Pulmonary artery endothelial cell (primary cell): ENCODE measurements at places on chromosomes 7 and 10. TPM values are rescaled to one million over a fixed set of nuclear protein-coding genes. Genes with fewer than 3 reads are reported as not detected.

DNA sequence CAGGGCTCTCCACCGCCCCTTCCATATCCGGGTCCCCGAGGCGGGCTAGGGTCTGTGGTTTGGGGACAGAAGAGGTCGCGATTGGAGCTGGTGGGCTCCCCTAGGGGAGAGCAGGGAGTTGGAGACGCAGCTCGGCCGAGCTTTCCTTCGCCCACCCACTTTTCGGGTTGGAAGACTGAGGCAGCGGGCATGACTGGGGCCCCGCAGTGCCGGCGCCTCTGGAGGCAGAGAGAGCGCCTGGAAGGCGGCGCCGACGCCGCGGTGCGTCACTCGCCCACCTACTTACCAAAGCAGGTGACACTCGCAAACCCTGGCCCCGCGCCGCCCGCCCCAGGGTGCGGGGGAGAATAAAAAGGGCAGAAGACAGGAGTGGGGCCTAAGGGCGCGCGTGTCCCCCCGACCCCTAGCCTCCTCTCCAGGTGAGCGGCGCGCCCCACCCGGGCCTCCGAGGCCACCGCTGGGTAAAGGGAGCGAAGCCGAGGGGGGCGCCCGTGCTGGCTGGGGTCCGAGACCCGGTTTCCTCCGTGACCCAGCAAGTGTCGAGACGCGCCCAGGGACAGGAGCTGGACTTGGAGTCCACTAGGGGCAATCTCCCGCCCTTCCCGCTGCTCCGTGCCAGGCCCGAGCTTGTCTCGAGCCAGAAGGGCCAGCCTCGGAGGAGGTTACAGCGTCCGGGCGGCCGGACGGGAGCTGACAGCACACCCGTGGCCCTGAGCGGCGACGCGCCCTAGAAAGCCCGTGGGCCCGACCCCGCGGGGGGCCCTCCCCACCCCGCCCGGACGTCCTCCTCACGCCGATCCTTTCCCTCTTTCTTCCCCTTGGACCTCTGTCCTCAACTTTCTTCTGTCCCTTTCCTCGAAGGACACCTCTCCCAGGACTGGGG lies 34.4 kb upstream of the GRID1 start:
- DNase-seq, result no peak

GRCh38 chr7:139016931-139017511 lies 18.8 kb downstream of the ZC3HAV1L start:
- DNase-seq, result peak; percentile 27

- no peak for DNase-seq
These were observed 16.9 kb upstream of the MYL10 start for GRCh38 chr7:101645951-101646350.

DNA sequence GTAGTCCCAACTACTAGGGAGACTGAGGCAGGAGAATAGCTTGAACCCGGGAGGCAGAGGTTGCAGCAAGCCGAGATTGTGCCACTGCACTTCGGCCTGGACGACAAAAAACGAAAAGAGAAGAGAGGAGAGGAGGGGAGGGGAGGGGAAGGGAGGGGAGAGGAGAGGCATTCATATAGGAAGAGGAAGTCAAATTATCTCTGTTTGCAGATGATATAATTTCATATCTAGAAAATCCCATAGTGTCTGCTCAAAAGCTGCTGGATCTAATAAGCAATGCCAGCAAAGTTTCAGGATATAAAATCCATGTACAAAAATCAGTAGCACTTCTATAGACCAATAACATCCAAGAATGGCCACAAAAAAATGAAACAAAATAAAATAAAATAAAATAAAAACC lies 120.3 kb downstream of the LMBR1 start:
- no peak for DNase-seq

Gene PITX3
- 0.07 TPM in 1 of 2 replicates, not detected in the other for total RNA-seq

DNA sequence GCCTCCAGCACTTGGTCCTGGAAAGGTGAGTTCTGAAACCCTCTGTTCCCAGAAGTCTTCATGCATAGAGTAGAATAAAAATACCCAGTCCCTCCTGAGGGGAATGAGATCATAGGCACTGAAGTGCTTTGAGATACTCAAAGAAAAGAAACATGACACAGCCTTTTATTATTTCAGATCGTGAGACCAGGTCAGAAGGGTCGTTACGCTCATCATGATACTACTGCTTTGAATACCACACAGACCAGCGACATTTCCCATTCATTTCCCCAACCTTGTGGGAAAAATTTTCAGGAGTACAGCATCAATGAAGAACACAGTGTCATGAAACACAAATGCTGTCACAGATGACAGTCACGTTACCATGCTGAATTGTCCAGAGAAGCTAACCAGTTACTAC lies 15.0 kb downstream of the CLRN3 start:
- DNase-seq, result no peak

Gene METTL2B
- total RNA-seq, result 31.6 and 42.7 TPM in 2 replicates

Gene PNLIPRP1
- not detected in 2 replicates for total RNA-seq

- no peak for DNase-seq
These were observed 931.5 kb downstream of the TYW1 start for GRCh38 chr7:67928141-67928540.

Gene SPDYE6
- not detected in 2 replicates for total RNA-seq

DNA sequence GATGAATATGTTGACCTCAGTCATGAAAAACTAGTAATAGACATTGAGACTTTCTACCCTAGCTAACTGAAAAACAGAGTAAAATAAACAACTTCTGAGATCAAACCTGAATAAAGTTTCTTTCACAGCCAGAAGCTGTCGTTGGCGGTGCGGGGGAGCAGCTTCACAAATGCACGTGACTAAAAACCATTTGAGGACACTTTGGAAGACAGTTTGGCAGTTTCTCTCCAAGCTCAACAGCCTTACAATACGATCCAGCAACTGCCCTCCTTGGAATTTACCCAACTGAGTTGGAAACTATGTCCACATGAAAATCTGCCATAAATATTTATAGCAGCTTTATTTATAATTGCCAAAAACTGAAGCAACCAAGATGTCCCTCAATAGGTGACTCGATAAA lies 63.1 kb downstream of the CYTH3 start:
- no peak for DNase-seq

DNA sequence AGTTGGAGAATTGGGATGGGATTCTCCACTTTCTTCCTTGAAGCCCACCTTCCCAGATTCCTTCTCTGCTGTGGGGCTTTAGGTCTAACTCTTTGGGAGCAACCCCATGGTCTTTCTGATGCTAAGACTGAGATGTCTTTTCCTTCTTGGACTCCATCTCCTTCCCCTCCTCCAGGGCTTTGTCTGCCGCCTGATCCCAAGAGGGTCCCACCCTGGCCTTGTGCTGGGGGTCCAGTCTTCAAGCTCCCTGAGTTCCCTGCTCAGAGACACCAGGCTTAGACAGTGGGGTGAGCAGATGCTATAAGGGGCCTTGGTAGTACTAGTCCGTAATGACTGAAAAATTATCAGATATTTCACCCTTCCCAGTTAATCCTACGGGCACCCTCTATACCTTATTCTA lies 150.5 kb downstream of the PTPN20 start:
- no peak for DNase-seq

Gene OPALIN
- not detected in 2 replicates for total RNA-seq

GRCh38 chr10:25974897-25975459 lies 40.9 kb downstream of the MYO3A start:
- DNase-seq, result no peak

Gene ADAM8
- 0.33 and 0.46 TPM in 2 replicates for total RNA-seq

Gene VWC2
- total RNA-seq, result not detected in 2 replicates

DNA sequence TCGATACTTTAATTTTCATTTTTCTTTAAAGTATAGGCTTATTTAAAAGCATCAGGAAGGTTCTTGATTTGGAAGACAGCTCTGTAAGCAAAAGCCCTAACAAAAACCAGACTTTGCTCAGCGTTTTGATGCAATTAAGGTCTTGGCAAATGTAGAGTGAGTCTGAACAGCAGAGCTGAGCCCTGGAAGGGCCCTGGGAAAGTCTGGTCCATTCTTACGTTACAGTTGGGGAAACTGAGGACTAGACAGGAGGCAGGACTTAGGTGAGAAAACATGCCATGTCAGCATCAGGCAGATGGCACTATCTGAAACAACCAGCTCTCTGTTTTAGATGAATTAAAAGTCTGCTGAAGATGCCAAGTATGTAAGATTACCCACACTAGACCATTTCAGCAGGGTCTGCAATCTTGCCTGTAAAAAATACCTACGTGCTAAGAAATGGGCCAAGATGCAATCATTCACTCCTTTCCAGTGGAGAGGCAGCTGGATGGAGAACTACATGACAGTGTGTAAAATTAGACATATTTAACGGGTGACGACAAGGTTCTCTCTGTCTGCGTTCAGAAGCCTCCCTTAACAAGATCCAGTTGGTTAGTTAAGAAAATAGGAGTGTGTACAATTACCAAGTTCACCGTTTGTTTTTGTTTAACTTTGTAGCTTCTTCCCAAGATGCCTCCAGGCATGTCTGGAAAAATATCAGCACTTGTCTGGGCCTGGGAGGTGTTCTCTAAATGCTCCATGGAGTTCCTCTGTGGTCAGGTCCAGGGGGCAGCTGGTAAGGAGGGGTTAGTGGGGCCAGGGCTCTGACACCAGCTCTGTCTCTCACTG lies 502.3 kb upstream of the ZMIZ1 start:
- DNase-seq, result no peak

DNA sequence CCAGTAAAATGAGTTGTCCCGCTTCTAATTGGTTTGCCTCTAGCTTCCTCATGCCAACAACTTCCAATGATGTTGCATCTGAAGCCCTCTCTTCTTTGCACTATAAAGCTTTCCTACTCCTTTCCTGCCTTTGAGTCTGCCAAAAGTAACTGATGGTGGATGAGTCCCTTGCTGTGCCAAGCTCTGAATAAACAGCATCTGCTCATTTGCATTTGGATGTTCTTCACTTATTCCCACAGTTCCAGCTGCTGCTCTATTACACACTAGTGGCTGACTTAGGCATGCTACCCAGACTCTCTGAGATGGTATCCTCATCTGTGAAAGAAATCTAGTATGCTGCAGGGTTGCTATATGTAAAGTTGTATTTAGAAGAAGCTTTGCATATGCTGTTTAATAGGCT lies 24.9 kb downstream of the SFR1 start:
- DNase-seq, result no peak

DNA sequence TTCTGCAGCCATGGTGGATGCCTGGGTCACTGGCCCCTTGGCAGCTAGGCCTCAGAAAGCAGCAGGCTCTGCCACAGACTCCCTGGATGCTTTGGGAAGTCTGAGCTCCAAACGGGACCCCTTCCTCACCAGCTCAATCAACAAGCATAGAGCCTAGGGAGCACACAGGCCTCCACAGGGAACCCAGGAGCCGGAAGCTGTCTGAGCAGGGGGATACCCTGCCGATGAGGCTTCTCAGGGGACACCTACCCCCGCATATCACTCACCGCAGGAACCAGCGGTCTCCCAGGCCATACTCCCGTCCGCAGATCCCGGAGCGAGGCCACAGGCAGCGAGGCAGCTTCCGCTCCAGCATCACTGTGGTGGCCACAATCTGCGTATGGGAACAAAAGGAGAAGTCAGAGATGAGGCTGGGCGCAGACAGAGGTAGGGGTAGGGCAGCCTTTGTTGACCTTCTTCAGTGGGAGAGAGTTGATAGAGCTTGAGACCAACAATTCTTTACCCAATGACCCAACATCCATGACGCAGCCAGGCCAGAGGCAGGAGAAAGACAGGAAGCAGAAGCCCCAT lies 13.4 kb downstream of the TRPV6 start:
- DNase-seq, result no peak

- no peak for DNase-seq
These were observed 13.0 kb upstream of the SCART1 start for GRCh38 chr10:133440633-133441285.

Gene LOXL4
- 1.1 and 1.3 TPM in 2 replicates for total RNA-seq

Gene GNB2
- 90.3 and 115 TPM in 2 replicates for total RNA-seq

DNA sequence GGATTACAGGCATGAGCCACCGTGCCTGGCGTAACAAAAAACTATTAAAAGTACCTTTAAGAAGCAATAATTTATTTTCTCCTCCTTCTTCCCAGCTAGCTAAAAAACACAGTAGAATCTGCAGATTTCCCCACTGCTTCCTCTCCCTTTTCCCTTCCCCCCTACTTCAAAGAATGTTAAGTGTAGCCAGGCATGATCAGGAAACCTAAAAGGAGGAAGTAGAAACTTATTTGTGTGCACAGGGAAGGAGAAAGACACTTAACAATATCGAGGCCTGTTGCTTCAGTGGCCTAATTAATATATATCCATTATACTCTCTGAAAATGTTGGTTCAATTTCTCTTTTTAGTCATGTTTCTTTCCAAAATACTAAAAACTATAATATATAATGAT lies 127.7 kb downstream of the NRBF2 start:
- DNase-seq, result no peak

DNA sequence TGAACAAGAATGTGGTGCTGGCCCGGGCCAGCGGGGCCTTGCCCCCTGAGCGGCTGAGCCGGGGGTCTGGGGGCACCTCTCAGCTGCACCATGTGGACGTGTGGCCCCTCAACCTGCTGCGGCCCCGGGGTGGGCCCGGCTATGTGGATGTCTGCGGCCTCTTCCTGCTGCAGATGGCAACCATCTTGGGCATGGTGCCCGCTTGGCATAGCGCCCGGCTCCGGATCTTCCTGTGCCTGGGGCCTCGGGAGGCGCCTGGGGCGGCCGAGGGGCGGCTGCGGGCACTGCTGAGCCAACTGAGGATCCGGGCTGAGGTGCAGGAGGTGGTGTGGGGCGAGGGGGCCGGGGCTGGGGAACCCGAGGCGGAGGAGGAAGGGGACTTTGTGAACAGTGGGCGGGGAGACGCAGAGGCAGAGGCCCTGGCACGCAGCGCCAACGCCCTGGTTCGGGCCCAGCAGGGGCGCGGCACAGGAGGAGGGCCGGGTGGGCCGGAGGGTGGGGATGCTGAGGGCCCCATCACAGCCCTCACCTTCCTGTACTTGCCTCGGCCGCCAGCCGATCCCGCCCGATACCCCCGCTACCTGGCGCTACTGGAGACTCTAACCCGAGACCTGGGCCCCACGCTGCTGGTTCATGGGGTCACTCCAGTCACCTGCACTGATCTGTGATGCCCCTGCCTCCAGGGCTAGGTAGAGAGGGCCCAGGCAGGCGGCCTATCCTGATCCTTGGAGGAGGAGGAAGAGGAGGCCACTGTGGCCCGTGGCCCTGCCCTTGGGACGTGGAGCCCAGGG lies 1.1 kb upstream of the TRIP6 start:
- DNase-seq, result no peak

Gene ZNF239
- total RNA-seq, result 1.1 and 2.2 TPM in 2 replicates

- DNase-seq, result no peak
These were observed 156.7 kb downstream of the PRKG1 start for GRCh38 chr10:51230887-51231585.

DNA sequence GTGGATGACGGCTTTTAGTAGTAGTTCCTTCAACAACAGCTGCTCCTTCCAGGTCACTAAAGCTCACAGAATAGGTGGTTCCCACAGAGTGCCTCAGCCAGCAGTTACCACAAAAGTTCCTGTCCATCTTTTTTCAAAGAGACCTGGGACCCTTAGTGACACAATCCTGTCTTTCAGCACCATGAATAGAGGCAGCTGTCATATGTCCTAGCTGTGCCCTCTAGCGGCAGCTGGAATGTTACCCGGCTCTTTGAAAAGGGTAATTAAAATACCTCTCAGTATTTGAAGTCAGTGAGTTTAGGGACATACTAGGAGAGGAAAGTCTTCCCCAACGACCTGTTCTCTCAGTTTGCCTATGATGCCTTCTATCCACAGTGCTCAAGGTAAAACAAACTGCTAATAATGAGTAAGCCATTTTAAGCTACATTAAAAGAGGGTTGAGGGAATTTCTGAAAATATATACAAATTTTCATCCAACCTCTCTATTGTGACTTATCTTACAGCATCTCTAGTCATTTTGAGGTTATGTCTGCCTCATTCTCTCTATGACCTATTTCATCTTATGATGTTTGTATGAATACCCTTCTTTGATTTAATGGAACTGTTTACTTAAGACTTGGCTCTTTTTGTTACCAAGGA lies 290.8 kb downstream of the NXPH1 start:
- DNase-seq, result no peak

- no peak for DNase-seq
These were observed 895 bp upstream of the NAPEPLD start for GRCh38 chr7:103149808-103150180.

- DNase-seq, result no peak
These were observed 9.8 kb upstream of the MAPK8 start for GRCh38 chr10:48296576-48297098.
